GM12891 (cell line): ENCODE measurements at places on chromosomes 3 and 15.

GRCh38 chr15:58146749-58147148 is 8.6 kb downstream of the AQP9 start:
- no peak for DNase-seq

- no peak for DNase-seq
These were observed 44.8 kb downstream of the PEAK1 start for GRCh38 chr15:77375133-77375532.

DNA sequence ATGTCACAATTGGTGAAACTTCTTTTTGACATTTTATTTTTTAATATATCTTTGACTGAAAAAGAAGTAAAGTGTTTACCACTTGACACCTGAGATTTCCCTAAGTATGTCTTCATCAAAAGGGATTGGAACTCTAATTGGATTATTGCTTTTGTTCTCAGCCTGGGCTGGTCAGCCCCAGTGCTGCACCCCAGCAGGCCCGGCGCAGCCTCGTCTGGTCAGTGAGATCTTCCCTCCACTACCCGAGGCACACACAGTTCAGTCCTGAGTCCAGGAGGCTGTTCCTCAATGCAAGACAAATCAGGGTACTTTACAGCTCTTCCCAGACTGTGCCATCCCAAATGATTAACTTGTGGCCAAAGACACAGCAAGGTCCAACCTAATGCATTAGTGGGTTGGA is 146.9 kb upstream of the SEMA6D start:
- no peak for DNase-seq

DNA sequence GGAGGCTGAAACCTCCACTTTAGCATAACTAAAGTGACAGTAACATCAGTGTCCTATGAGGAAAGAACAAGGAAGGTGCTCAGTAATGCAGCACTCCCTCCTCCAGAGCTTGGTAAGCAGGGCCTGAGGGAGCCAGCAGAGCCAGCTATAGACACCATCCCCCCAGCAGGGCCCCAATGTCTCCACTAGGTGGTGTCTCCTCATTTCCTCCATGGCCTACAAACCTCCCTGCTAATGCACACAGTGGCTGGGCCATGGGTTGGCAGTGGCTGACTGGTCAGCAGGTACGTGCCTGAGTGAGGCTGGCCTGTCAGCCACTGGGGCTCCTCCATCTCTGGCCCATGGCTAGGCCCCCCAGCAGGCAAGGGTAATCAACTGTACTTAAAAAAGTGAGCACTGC is 13.6 kb downstream of the MRPS25 start:
- peak; percentile 41 for DNase-seq

GRCh38 chr3:30309961-30310954 is 296.1 kb upstream of the TGFBR2 start:
- DNase-seq: no peak

DNA sequence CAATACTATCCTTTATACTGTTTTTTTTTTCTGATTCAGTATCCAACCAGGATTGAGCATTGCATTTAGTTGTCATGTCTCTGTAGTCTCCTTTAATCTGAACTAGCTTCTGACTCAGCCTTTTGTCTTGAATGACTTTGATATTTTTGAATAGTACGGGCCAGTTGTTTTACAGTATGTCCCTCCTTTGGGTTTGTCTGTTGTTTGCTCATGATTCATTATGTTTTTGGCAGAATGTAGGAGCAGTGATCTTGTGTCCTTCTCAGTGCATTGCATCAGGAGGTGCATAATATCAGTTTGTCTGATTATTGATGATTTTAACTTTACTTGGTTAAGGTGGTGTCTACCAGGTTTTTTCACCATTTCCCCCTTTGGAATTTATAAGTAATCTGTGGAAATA is 20.5 kb downstream of the EXOG start:
- DNase-seq: no peak

GRCh38 chr15:70827721-70828120 is 26.2 kb downstream of the LARP6 start:
- DNase-seq: no peak

DNA sequence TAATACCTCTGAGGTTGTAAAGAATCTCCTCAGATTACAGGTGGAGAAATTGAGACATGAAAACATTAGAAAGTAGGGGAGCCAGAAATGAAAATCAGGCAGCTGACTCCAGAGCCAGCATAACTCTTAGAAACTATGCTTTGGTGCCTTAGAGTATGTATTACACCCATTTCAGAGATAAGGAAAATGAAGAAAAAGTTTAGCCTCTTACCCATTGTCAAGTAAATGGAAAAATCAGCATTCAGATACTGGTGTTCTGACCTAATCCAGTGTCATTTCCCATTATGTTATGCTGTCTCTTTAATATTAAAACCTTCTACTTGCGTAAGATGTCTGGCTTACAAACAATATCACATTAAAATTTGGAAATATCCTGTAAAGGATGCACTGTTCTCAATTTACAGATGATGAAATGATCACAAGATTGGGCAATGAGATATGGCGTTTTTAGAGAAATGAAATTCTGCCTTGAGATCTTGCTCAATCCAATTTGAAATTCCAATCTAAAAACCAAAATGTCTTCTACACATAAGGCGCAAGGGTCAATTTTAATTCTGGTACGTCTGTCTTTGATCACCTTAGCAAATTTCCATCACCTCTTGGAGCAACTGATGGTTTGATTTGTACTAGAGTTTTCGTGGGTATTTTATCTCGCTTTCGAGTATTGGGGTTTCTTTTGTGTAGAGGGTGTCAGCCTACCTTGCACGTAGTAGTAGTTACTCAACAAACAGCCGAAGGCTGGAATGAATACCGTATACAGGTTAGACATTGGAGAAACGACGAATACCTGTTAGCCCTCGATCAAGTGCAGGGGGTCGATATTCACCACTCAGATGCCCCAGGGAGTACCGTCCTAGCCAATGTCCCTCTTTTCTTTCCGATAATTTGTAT is 902 bp upstream of the ZCWPW2 start:
- DNase-seq: no peak
